ENCODE measurements at places on chromosomes 3 and 15.

DNA sequence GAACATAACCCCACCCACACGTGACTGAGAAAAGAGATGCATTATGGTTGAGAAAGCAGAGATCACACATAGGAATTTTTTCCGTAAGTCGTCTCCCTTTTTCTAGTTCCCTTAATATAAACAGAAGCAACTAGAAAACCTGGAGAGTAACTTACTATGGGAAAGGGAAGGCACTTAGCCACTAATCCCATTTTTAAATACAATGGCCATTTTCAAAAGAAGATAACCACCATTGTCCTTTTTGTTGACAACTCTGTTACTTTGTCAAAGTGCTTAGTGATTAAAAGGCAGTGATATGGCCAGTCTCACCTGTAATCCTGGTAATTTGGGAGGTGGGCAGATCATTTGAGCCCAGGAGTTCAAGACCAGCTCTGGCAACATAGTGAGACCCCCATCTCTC, 184.4 kb upstream of the UMPS start:
- DNase-seq, result no peak

GRCh38 chr15:67460521-67460920, 60.4 kb upstream of the C15orf61 start:
- DNase-seq, result no peak

- DNase-seq, result no peak
These were observed 82.5 kb downstream of the RFTN1 start for GRCh38 chr3:16430717-16431630.

GRCh38 chr15:60899322-60899966, 329.7 kb downstream of the RORA start:
- DNase-seq, result no peak

- no peak for DNase-seq
These were observed 18.3 kb downstream of the TMEM62 start for GRCh38 chr15:43151688-43152087.

DNA sequence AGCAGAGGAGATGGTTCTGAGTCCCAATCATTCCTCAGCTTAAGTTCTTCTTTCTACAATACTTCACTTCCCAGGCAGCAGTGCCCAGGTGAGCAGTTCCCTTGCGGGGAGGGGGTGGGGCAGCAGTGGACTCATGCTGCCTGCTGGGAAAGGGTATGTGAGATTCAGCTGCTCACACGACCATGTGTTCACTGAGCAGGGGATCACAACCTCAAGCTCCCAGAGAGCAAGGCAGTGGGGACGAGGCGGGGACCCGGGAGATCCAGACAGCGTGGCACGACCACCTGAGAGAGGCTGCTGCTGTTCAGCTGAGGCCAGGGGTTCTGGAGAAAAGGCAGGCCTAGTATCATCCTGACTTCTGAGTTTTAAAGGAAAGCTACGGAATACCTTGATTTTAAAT, 166.6 kb downstream of the XXYLT1 start:
- DNase-seq, result no peak

GRCh38 chr3:151477591-151478334, 16.9 kb upstream of the IGSF10 start:
- DNase-seq, result no peak

DNA sequence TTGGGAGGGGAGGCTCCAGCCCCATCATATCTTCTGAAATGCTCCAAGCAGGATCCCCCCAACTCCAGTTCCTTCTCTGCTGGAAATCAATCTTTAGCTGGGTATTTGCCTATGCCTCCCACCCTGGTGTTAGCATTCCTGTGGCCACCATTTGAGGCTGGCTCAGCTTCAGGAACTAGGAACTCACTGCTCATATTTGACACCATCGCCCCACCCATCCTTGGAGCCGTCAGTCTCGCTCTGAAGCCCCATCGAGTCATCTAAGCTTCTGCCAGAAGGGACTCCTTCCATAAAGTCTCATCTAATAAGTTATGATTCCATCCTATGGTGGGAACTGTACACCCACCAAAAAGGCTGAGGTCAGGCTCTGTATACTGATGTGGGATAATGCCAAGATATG, 26.4 kb downstream of the PRKCD start:
- DNase-seq, result no peak

GRCh38 chr3:6551165-6551564, 309.8 kb upstream of the GRM7 start:
- no peak for DNase-seq

GRCh38 chr3:8645712-8646111, 1.1 kb upstream of the SSUH2 start:
- DNase-seq, result no peak

GRCh38 chr3:146912241-146913015, 307.3 kb upstream of the PLSCR5 start:
- DNase-seq, result no peak

GRCh38 chr3:42515391-42515916, 13.0 kb downstream of the VIPR1 start:
- no peak for DNase-seq

GRCh38 chr3:64685331-64685799, 2.4 kb downstream of the ADAMTS9 start:
- DNase-seq, result no peak

GRCh38 chr3:151210676-151211381, 7.8 kb upstream of the GPR171 start:
- DNase-seq, result no peak

- no peak for DNase-seq
These were observed 3.6 kb downstream of the TRH start for GRCh38 chr3:129978123-129978522.

GRCh38 chr3:16723978-16724377, 118.8 kb upstream of the DAZL start:
- DNase-seq, result no peak

- DNase-seq, result no peak
These were observed 331.0 kb upstream of the RASGRP1 start for GRCh38 chr15:38895326-38896255.

GRCh38 chr3:15458212-15458780, 30.9 kb downstream of the EAF1 start:
- no peak for DNase-seq

GRCh38 chr15:78103406-78104118, 11.2 kb downstream of the SH2D7 start:
- no peak for DNase-seq

GRCh38 chr3:29764603-29765254, 483.9 kb downstream of the RBMS3 start:
- no peak for DNase-seq

GRCh38 chr3:43330981-43331380, 44.6 kb downstream of the SNRK start:
- no peak for DNase-seq

DNA sequence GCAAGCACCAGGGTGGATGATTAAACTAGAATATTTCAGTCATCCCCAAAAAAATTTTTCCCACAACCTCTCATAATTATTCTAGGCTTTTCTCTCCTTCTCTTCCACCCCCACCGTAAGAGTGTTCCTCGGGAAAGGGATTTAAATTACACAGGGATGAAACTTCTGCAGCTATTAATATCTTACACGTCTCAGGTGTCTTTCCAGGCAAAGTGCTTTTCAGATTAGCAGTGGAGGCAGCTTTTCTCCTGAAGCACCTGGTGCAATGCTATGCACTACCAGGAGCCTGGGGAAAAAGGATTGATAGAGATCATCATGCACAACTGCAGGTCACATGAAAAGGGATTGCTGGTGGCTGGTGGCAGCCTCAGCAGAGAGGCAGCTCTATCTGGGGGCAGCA, 250.4 kb downstream of the NTRK3 start:
- DNase-seq, result no peak

DNA sequence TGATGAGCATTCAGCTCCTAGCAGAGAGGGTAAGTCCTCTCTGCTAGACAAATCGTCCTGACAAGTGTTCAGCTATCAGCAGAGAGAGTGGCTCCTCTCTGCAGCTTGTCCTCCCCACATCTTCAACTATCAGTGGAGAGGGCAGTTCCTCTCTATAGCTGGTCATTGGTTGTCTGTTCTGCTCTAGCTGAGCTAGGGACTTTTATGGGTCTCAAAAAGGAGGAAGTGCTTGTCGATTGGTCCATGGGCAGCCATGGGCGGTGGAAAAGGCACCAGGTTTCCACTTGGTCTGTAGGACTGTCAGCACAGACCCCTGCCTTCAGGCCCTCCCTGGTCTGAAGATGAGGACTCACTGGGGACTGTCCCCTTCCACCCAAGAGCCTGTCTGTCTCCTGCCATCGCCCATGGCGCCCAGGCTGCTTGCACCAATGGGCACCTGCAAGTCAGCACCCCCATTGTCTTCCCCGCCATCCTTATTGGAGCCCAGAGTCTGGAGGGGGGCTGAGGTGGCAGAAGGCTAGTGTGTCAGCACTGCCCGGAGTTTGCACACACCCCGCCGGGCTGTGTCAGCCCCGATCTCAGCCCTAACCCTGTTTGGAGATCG, 264.7 kb downstream of the ZBBX start:
- no peak for DNase-seq

GRCh38 chr3:121175083-121175482, 267.1 kb downstream of the STXBP5L start:
- no peak for DNase-seq

- no peak for DNase-seq
These were observed 103.0 kb upstream of the DPH6 start for GRCh38 chr15:35648941-35649340.

- no peak for DNase-seq
These were observed 1.1 kb upstream of the SCAMP5 start for GRCh38 chr15:74994236-74994635.

DNA sequence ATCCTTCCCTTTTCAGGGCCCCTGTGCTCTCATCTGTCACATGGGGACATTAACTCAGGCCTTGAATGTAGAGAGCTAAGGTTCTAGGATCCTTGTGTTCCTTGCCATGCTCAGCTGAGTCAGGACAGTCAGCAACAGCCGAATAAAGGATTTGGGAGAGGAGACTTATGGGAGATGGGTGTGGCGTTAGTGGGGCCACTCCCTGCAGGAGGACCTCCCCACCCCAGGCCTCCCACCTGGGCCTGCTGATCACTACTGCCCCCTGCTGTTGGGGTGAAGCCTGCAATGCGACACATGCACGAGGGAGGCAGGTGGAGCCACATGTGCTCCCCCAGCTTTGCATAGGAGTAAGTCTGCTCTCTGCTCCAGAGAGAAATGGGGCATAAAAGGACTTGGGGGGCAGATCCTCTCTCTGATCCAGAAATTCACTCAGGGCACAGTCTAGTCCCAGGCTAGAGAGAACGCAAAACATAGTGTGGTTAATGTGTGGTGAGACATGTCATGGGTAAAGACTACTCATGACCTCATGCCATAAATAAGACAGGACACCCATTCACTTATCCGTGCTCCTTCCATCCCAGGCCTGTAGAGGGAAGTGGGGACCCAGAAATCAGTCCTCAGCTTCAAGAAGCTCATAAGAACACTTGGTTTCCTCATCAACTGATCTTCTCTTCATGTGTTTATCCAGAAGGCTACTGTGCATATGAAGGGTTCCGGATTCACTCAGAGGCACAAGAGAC, 19.4 kb downstream of the RBP1 start:
- no peak for DNase-seq

- no peak for DNase-seq
These were observed 55.4 kb downstream of the RASGRF1 start for GRCh38 chr15:79035111-79035601.

GRCh38 chr3:51408021-51408420, 16.9 kb downstream of the RBM15B start:
- no peak for DNase-seq

DNA sequence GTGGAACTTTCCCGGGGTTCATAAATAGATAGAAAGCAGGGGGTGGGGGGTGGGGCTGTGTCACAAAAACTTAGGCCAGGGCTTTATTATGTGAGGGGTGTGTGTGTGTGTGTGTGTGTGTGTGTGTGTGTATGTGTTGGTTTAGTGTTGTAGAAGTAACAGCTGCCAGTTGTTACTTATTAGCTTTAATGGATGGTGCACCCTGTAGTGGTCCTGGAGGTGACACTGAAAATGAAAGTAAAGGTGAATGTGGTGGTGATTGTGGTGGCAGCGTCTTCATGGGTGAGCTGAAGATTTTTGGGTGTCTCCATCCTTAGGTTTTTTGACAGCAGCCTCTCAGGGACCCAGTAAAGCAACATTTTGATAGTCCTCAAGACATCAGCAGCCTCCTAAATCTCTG, 449.9 kb downstream of the PDCD6IP start:
- DNase-seq, result no peak

- DNase-seq, result no peak
These were observed 1.8 kb downstream of the ARL8B start for GRCh38 chr3:5123937-5124336.

DNA sequence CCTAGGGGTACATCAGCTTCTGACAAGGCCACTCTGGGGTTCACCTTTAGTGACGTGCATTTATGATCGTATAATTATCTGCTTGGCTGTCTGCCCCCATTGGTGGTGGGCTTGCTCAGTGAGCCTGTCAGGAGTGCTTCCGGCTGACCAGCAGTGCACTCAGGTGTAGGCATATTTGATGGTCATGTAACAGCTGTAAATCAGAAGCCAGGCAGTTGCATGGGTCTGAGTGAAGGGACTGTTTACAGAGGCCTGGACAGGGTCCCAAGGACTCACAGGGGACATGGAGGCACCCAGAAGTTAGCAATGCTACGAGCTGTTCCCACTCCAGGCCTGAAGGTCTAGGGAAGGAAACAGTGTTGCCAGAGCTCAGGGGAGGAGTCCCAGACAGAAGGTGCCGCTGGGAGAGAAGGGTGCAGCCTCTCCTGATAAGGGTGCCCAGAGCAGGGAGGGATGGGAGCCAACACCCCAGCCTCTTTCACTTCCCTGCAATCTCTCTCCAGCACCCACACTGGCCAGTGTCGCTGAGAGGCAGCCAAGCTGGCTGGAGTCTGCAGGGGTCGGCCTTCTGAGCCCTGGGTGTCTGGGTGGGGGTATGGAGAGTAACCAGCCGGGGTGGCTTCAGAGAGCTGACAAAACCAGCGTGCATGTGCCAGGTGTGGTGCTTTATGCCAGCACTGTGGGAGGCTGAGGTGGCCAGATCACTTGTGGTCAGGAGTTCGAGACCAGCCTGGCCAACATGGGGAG, 61.3 kb upstream of the PRR23E start:
- no peak for DNase-seq

- DNase-seq, result no peak
These were observed 230.3 kb upstream of the TLE3 start for GRCh38 chr15:70327856-70328678.

DNA sequence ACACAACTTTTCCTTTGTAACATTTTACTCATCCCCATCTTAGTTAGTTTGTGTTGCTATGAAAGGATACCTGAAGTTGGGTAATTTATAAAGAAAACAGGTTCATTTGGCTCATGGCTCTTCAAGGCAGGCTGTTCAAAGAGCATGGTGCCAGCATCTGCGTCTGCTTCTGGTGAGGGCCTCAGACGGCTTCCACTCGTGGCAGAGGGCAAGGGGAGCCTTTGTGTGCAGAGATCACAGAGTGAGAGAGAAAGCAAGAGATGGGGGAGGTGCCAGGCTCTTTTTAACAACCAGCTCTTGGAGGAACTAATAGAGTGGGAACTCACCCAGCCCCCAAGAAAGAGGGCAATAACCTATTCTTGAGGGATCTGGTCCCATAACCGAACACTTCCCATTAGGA, 23.1 kb downstream of the PLA2G4F start:
- no peak for DNase-seq
